Cortex of kidney (tissue), 1 donor: ENCODE measurements at places on chromosomes 1 and 21.

DNA sequence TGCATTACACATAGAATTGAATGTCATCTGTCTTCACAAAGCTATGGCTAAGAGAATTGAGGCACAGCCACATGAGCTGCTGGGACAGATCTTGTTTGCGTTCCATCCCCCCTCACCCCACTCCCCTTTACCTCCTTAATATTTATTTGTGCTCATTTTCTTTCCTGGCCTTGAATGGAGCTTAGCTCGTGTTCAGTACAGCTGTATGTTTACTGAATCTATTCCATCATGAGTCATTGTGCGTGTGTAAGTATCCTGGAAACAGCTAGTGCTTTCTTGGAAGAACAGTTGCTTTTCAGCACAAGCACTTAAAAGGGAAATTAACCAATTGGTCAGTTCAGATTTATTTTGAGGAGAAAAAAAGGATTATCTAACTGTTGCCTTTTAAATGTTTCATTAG lies 14.7 kb downstream of the PROX1 start:
- no peak for DNase-seq

DNA sequence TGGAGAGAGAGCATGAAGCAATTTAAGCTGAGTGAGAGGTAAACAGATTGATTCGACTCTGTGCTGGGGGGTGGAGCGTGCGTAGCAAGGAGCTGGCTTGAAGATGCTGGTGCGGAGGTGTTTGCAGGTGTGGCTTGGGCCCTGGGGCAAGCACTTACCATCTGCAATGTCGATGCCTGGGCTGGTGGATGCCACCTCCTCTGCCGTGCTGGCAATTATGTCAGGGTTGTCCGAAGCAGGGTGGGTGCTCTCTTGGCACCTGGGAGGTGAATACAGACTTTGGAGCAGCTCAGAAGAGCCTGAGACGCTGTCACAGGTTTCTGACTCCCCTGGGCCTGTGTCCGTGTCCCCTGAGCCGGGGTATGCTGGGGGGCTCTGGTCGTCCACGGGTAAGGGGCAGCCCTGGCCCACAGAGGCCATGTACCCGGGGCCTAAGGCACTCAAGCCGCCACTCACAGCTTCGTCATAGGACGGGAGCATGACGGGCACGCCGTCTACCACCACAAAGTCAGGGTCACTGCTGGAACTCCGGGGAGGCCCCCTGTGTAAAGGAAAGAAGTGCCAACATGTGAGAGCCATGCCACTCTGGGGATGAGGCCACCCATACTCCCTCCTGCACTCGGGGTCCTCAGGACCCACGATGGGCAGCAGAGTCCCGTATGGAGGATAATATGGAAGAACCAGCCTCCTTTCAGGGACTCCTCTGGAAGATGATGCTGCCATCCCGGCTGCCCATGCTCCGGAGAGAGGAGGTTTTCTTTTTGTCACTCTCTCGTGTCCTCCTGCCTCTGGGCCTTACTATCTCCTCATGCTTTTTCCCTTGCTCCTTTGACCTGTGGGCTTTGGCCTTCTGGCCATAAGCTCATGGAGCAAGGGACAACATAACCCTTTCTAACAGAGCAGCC lies 80.3 kb upstream of the TLR5 start:
- DNase-seq: no peak

DNA sequence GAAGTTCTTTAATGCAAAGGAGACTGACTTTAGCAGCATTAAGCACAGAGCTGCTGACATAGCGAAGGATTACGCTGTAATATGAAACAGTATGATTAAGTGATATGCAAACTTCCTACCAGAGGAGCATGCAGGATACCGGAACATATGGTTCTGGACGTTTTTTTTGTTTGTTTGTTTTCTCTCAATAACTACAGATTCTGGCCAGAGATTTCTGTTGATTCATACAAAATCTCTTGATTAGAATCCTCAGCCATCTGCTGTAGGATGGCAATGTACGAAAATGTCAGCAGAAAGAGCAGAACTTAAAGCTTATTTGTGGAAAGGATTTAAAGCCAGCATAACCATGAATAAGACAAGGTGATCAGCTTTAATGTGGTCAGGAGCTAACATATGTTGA lies 970.7 kb downstream of the KCNT2 start:
- DNase-seq: no peak

DNA sequence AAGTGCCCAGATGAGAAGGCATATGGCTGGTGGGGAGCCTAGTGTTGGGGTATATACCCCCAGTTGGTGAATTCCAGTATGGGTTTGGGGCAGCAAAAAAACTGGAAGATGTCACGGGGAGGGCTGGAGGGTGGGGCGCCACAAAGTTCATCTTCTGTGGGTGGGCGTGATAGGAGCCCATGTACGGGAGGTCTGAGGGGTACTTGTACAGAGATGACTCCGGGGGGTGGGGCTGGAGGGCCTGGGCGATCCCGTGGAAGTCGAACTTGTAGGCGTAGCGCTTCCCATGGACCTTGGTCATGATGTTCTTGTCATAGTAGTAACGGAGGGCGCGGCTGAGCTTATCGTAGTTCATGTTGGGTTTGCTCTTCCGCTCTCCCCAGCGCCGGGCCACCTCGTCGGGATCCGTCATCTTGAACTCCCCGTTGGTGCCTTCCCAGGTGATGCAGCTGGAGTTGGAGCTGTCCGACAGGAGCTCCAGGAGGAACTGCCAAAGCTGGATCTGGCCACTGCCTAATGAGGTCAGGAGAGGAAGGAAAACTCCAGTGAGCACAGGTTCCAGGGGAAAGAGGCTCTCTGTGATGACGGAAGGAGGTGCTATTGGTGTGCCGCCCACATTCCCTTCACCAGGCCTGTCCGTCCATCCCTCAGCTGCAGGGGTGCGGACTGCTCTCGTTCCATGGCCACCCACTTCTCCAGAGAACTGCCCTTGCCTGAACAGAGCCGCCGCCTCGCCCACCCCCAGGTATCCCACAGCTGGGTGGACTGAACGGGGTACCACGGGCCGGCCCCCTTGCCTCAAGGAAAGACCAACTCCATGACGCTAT lies 114.7 kb downstream of the ERG start:
- no peak for DNase-seq

DNA sequence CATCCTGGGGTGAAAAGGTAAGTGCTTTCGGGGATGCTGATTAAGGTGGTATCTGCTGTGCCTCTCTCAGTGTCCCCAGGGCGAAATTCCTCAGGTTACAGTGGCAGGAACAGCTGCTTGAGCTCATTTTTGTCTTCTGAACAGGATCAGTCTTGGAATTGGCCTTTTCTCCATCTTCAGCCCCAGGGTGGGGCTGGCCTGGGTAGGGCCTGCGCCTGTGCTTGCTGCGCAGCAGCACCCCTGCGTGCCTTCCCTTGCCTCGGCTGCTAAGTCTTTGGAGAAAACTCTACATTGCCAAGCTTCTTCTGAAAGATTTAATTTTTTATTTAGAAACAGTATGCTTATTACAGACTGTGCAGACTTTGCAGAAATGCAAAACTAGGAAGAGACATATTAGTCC lies 41.7 kb downstream of the ADARB1 start:
- no peak for DNase-seq

GRCh38 chr1:39136638-39137037 lies 67.9 kb upstream of the MACF1 start:
- DNase-seq: no peak

DNA sequence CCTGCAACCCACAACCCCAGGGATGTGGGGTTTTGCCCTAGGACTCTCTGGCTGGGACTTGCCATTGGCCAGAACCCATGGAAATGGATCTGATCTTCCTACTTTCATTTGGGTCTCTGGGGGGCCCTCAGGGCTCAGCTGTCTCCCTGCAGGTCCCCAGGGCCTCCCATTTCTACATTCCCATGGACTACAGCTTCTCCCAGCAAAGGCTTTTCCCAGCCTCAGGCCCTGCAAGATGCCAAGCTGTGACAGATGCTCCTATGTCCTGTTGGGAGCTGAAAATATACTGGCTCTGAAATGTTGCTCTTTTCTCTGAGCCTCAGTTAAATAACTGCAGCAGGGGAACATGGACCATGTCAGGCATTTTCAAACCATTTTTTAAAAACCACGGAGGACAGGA lies 99.5 kb upstream of the IGSF21 start:
- no peak for DNase-seq
